ENCODE measurements at places on chromosomes 1 and 21.

DNA sequence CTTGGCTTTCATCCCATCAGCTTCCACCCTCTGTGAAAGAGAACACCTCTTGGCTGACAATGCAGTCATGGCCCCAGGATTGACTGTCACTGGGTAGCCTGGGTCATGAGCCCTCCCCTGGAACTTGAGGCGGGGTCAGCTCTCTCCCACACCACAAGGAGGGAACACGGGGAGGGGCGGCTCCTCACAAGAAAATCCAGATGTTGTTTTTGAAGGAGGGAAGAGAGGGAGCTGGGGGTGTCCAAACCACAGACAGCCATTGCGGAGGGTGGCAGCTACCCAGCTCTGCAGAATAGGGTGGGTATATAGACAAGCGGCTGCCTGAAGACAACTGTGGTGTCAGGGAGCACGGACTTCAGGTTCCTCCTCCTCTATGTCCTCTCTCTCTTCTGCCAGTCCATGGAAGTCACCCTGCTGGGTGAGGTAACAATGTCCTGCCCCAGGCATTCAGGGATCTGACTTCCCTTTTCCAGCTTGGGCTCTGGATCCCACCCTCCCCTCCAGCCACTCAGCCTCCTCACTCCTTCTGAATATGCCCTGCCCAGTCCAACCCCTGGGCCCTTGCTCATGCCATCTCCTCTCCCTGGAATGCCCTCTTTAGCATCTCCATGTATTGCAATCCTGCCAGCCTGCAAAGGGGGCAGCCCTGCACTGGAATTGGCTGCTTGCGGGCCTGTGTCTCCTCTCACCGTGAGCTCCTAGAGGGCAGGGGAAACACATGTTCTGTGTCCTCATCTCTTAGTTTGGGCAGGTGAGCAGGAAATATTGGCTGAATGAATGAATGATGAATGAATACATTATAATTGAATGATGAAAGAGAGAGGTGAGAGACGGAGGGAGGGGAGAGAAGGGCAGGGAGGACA, 60.9 kb upstream of the RUNX3 start:
- no peak for DNase-seq

DNA sequence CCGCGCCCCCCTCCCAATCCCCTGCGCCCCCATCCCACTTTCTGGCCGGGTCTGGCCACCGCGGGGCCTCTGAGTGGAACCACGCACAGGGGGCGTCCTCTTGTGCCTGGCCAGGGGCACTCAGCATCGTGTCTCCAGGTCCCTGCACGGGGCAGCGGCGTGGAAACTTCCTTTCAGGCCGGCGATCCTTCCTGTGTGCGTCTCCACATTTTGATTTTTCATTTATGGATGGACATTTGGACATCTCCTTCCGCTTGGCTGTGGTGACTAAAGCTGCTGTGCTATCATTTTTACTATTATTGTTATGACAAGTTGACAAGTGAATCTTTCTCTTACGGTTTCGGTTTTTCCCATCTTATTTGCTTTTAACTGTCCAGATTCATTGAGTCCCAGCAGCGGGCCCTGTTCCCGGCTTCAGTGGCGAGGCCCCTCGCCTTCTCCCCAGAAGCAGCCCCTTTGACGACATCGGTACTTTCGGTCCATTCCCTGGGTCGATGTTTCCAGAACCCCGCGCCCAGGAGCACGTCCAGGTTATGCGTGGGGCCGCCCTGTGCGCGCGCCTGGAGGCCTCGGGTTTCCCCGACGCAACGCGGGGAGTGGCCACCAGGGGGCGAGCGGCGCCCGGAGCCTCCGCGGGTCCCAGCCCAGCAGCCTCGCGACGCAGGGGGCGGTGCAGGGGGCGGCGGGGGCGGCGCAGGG, 12.4 kb upstream of the SLC19A1 start:
- DNase-seq: peak; percentile 34

- no peak for DNase-seq
Measured at GRCh38 chr1:67691712-67692111, 6.7 kb downstream of the GADD45A start.

DNA sequence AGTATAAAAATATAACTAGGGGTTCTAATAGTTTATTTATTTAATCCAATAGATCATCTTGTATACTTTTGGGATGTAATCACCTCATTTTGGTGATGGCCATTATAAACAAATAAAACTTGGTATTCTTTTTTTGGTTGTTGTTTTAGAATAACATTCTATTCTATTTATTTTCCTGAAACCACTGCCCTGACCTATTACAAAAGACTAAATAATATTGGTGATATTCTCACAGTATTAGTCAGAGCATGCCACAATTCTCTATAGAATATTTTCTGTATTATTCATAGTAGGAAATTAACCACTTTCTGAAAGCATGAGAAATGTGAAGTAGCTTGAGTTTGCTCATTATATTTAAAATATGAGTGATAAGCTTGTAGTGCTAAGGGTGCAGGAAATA, 54.1 kb upstream of the LRRC7 start:
- DNase-seq: peak; percentile 42

- DNase-seq: no peak
Measured at GRCh38 chr1:236201786-236202185, 59.4 kb downstream of the GPR137B start.

DNA sequence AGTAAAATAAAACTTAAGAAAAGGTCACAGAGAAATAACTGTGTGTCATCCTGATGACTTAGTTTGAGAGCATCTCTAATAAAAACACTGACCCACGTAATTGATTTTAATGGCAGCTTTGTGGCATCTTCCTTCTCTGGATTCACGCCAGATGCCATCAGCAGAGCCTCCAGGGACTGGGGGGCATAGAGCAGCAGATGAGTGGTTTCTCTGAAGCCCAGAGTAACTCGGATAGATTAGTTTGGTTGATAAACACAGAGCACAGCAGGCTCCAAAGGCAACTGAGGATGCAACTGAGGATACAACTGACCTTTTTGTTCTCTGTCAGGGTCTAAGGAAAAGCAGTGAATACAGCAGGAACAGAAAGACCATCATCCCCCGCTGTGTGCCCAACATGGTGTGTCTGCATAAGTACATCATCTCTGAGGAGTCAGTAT, 180.8 kb downstream of the RPS6KC1 start:
- no peak for DNase-seq
